ENCODE measurements at places on chromosomes 2 and 18. TPM values are rescaled to one million over a fixed set of nuclear protein-coding genes. Genes with fewer than 3 reads are reported as not detected.

GRCh38 chr2:52289741-52290140 lies 1257.8 kb upstream of the NRXN1 start:
- no peak for DNase-seq

DNA sequence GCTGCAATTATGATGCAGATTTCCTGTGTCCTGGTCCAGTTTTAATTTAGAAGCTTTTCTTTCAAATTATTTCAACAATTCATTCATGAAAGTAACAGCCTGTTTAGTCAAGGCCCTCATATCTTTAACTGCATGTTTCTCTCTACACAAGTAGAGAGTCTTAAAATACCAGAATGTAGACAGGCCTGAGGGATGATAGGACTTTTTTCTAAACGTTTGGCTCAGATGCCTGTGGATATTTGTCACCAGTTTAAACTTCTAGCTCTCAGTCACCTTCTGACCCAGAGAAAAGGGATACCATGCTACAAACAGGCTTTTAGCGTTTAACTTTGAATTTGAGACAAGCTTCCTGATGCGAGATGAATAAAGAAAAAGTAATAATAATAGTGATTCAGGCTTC lies 15.7 kb downstream of the COL5A2 start:
- peak; percentile 86 for DNase-seq

- no peak for DNase-seq
Measured at GRCh38 chr2:1827686-1828085, 83.4 kb upstream of the PXDN start.

DNA sequence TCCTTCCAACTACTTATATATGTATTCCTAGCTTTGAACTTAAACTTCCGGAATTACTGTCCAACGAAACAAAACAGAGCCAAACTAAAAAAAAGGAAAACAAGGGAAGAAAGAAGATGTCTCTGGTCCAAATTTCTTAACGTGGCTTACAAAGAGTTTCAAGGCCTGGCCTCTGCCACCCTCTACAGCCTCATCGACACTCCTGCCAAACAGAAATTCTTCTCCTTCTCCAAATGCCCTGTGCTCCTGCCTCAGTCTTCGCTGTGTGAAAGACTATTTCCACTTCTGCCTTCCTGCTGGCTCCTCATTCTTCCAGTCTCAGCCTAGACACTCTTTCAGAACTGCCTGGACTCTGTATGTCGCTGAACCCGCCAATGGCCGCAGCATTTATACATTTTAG lies 249.2 kb downstream of the TXNL1 start:
- DNase-seq = no peak

DNA sequence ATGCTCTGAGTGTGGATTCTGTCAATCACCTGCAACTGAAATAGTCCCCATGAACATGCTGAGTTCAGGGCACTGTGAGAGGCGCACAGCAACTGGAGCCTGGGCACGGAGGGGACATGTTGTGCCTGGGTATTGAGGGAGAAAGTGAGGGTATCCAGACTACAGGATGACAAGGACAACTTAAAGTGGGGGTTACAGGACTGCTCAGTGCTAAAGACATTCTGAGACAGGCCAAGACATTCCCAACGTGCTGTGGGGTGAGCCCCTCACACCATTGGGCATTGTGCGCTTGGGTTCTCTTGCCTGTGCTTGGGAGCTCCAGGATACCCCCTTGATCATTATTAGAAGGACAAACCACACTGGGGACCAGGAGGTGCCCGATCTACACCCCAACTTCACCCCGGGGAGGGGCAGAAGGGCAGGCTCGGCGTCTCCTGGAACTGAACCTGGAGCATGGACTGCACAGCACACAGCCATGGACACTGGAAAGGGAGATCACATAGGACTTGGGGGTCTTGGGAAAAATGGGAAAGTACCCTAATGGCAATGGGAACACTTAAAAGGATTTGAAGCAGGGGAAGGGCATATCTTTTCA lies 72.5 kb upstream of the HDAC4 start:
- no peak for DNase-seq

GRCh38 chr2:165281387-165281786 lies 42.2 kb downstream of the SCN2A start:
- DNase-seq = no peak

DNA sequence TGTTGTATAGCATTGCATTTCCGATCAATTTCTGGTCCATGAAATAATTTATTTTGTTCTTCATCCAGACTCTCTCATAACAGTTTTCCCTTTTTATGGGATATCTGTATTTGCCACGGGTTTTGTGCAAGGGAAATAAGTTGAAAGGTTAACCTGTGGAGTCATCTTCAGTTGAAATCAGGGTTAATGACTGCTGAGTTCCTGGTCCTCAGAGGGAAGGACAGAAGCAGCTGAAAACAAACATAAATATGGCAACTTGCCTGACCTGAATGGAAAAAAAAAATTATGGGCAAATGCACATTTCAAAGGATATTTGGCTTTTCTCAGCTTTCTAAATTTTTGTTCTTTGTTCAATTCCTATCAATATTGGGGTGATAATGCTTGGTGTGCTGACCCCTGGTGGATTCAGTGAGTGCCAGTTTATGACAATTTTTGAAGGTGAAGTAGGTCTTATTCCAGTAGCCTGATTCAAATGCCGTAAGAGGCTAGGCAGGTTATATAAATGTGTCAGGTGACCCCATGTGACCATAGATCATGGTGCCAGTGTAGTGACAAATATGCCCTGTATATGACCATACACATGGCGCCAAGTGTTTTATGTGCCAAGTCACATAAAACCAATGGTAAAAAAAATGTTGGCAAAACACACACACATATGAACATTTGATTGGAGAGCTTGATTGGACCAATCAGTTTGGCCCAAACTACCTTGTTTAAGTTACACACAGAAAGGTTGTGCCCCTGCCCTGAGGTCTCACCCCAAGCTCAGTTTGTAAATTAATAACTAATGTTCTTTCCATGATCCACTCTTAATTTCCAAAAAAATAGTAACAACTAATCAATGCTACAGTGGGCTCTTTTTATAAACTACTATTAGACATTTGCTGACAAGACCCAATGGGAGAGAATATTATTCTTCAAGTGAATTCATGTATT lies 47.6 kb upstream of the FAM124B start:
- DNase-seq = peak; percentile 25

- DNase-seq = no peak
Measured at GRCh38 chr2:15985531-15985930, 45.2 kb downstream of the MYCN start.

GRCh38 chr2:239250216-239251081 lies 150.4 kb downstream of the HDAC4 start:
- no peak for DNase-seq

GRCh38 chr2:24189551-24189950 lies 14.7 kb downstream of the FAM228A start:
- DNase-seq = no peak

GRCh38 chr18:62655520-62656219 lies 59.7 kb upstream of the PHLPP1 start:
- DNase-seq = no peak

DNA sequence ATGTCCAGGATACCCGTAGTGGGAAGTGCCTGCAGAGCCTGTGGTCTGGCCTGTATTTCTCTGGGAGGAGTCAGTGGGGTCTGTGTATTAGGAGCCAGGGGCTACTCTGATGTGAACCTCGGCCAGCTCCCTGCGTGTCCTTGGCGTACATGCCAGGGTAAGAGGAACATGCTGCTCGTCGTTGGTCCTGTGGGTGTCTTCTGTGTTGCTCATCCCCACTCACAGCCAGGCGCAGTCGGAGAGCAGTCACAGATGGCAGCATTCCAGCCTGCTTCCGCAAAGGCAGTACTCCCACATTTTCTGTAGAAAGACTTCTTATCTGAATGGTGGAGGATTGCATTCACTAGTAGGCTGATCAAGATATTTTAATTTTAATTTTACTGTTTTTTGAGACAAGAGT lies 84.9 kb downstream of the DGKD start:
- no peak for DNase-seq

DNA sequence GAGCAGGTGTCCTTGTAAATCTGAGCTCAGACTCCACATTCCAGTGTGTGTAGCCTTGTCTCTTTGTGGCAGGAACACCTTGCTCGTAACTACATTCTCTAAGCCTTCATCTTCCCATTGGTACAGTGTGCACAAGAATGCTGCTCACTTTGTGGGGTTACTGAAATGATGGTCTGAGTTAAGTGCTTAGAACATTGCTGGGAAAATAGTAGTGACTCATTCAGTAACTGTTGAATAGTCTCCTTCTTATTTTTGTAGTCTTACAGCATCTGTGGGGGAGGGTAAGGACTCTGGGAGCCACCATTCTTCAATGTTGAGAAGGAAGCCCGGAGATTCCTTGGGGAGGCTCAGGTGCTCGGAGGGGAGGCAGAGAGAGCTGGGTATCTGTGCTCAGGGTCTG lies 236.0 kb upstream of the HDAC4 start:
- no peak for DNase-seq

GRCh38 chr2:69272803-69273471 lies 114.1 kb downstream of the GFPT1 start:
- no peak for DNase-seq

Gene VIT
- 1.0 TPM for total RNA-seq

Gene BUB1
- total RNA-seq = 85.4 TPM

Gene SMCHD1
- 48.0 TPM for total RNA-seq
